ENCODE measurements at places on chromosomes 2 and 18.

DNA sequence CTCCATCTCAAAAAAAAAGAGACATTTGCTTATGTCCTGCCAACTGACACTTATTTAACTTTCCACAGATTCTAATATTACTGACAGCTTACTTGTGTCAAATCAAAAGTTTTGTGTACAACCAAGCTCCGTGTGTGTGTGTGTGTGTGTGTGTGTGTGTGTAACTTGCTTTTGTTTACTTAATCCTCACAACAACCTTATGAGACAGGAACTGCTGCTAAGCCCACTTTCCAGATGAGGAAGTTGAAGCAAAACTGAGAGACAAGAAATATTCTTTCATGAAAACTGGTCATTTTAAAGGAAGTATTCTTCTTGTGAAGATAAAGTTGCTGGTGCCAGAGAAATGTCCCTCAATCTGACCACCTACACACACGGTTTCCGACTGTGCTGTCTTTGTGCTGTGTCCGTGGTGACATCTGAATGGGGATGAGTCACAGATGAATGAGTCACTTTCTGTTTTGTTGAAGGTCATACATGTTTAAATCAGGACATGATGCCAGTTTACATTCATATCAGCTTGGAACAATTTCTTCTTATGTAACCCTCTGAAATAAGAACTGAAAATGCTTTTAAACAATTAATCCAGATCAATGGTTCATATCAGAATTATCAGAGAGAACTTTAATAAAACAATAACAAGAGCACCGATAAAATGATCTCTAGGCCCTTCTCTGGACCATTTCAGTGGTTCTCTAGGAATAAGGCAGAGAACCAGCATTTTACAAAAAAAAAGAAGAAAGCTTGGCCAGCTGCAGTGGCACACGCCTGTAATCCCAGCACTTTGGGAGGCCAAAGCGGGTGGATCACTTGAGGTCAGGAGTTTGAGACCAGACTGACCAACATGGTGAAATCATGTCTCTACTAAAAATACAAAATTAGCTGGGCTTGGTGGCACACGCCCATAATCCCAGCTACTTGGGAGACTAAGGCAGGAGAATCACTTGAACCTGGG is 95.5 kb downstream of the THNSL2 start:
- DNase-seq = no peak

GRCh38 chr18:43524260-43524659 is 247.0 kb upstream of the SYT4 start:
- no peak for DNase-seq

- DNase-seq = no peak
These were observed 46.4 kb upstream of the CYP1B1 start for GRCh38 chr2:38122344-38122743.

- no peak for DNase-seq
These were observed 12.4 kb upstream of the EML4 start for GRCh38 chr2:42156721-42157120.

GRCh38 chr2:235918876-235919275 is 249.3 kb downstream of the GBX2 start:
- DNase-seq = no peak

DNA sequence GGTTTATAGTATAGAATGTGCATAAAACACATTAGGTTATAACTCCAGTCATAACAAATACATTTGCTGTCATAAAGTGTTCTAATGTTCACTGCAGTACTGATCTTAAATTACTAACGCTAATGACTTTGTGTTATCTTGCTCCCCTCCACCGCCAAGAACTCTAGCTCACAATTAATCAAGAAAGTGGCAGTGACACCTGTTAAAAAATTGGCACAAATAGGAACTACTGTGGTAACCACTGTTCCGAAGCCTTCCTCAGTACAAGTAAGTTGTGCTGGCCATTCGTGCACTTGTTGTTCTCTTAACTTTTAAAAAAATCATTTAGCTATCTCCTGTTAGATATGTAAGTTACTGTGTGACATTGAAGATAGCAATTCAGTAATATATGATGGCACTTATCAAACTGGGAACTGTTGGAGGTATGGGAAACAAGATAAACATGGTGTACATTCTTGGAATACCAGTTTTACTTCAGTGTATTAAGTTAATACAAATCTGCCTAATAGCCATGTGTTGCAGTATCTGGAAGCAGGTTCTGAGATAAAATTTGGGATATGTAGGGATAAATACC is 41.2 kb downstream of the TAF4B start:
- DNase-seq = no peak

DNA sequence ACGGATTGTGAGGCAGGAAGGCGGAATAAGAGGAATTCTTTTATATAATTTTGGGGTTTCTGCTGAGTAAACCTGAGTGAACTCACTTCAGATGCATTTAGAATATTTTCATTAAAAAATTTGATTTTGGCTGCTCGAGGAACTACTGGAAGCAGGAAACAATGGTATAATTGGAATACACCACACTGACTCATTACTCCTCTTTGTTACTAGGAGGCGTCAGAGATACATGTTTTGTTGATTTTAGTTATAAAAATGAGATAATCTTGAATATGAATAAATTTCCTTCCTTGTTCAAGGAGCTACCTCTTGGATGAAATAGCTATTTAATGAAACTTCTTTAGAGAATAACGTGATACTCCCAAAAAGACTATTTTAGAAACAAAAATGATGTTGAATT is 97.4 kb downstream of the ANKRD36 start:
- no peak for DNase-seq

DNA sequence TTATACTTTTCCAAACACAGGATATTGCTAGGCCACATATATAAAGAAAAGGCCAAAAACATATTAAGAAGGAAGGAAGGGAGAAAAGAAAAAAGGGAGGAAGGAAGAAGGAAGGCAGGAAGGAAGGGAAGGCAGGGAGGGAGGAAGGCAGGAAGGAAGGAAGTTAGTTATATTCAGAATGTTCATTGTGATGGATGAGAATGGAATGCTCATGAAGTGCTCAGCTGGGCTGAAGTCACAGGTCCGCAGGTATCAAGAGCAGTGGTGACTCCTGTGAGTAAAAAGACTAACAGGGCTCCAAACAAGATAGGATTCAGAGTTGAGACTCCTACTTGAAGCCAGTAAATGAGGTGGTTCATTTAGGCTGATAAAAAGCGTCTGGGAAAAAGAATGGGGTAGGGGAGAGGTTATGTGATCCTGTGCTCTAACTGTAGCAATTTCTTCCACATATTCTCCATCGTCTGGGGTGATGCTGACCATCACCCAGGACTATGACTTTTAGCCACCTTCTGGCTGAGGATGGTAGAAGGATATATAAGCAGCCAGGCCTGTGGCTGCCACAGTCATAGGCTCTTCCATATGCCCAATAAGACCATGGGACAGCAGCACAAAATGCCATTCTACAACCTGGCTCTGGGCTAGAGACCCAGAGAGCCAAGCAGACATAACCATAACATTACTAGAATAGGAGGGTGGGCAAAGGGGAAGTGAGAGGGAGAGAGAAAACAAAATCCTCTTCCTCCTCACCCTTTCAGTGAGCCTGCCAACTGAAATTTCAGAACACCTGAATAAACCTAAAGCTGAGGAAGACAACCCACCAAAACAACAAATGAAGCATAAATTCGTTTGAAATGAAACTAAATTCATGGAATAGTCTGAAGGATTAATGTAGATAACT is 173.2 kb downstream of the MYO3B start:
- no peak for DNase-seq
